Urinary bladder (tissue), 4 donors: ENCODE measurements at places on chromosomes 6 and 20. TPM values are rescaled to one million over a fixed set of nuclear protein-coding genes. Genes with fewer than 3 reads are reported as not detected.

GRCh38 chr20:64236137-64237088 lies 19.1 kb upstream of the PCMTD2 start:
- no peak for DNase-seq

- no peak for DNase-seq
Observed at GRCh38 chr6:167554854-167555253, 230.0 kb downstream of the TTLL2 start.

GRCh38 chr6:152351110-152351509 lies 286.1 kb downstream of the SYNE1 start:
- DNase-seq, result no peak

- DNase-seq, result no peak
Observed at GRCh38 chr6:104418125-104418524, 441.6 kb downstream of the HACE1 start.

SNAP91 gene
- polyA plus RNA-seq, result 2.4 TPM

DNA sequence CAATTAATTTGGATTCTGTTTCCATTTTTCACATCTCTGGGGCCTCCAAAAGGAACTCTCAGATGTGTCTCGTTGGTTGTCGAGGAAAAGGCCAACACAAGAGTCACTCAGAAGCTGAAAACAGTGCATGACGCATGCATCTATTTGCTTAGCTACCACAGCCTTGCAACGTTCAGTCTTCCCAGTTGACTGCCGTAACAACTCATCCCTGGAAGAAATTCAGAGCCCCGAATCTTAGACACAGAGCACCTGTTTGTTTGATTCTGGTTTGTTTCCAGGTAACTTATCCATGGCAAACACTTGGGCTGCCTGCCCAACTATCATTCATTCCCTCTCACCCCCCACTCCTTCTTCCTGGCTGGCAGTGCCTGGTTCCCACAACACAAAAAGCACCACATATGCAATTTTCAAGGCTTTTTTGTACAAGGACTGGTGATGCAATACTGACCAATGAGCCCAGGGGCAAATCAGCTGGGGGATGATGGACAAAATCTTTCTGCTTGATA lies 60.5 kb downstream of the ZMYND8 start:
- no peak for DNase-seq

DNA sequence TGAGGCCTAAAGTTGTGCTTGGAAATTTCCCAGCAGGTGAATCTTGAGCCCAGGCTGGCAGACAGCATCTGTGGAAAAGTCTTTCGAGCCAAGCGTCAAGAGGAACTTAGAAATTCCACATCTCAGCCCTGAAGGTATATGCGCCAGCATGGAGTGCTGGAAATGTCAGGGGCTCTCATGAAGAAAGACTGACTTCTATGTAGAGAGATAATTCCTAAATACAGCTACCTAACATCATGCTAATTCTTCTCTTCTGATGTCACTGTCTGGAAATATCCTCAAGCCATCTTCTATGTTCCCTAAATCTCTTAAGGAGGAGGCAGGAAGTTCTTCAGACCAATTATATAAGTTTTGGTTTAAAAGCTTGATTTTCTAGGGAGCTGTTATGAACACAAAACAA lies 492.4 kb upstream of the MARCKS start:
- DNase-seq, result no peak

- DNase-seq, result no peak
Observed at GRCh38 chr6:108942556-108943492, 94.6 kb downstream of the ARMC2 start.

IRF4 gene
- 0.30 TPM for polyA plus RNA-seq

DNA sequence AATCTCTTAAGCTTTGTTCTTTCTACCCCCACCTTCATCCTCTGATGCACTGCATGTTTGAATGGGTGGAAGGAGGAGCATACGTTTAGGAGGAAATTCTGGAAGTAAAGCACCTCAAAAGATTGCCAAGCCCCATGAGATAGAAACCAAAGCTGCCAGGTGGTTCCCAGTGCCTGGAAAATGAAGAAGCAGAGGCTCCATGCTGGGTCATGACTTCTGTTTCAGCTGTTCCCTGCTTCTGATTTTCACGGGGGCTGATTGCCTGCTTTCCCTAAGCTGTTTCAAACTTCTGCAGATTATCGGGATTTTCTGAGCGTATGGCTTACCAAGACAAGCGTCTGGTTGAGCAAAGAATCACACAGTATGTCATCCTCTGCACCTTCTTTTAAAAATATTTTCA lies 87.5 kb upstream of the SYNDIG1 start:
- no peak for DNase-seq

DNA sequence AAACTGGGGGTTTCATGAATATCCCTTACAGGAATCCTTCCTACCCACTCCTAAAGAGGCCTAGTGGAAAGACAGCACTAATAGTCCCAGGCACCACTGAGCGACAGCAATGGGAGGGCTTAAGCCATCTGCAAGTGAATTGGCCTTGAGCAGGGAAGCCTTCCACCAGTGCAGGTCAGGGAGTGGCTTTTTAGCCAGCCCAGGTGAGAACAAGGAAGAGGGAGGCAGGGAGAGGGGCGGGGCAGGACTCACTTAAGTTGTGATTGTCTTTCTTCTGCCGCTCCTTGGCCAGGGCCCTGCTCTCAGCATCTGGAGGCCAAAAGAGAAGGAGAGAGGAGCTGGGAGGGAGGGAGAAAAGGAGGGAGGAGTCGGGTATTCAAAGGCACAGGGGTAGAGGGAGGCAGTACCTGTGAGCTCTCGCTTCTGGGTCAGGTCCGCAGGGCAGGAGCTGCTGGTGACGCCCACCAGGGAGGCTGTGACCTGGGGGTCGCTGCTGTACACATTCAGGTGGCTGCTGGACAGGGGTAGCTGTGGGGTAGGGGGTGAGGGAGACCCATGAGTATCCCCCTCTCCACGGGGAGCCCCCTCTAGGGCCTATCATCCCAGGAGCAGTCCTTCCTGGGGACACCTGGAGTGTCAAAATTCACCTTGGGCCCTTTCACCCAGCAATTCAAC lies 47.8 kb downstream of the TFEB start:
- DNase-seq, result no peak

- no peak for DNase-seq
Observed at GRCh38 chr20:32476684-32477593, 108.2 kb downstream of the NOL4L start.
